NCI-H1417 treated with DMSO at 0.1 percent for 48 hours (cell line): ENCODE measurements at places on chromosomes 7 and 10.

DNA sequence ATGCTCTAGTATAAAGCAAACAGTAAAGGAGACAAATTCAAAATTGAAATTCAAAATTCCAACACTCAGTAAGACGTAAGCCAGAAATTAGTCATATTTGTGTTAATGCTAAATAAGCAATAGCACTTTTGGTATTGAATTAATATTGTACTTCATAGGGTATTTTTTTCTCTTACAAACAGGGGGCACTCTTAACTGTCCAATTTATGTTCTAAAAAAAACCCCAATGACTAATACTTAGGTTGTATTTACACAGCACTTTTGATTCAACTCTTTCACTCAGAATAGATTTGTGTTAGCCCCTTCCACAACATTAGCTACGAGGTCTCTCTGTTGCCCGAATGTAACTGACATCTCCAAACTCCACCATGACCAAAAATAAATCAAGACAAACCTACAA, 284.9 kb upstream of the COBL start:
- DNase-seq = no peak

DNA sequence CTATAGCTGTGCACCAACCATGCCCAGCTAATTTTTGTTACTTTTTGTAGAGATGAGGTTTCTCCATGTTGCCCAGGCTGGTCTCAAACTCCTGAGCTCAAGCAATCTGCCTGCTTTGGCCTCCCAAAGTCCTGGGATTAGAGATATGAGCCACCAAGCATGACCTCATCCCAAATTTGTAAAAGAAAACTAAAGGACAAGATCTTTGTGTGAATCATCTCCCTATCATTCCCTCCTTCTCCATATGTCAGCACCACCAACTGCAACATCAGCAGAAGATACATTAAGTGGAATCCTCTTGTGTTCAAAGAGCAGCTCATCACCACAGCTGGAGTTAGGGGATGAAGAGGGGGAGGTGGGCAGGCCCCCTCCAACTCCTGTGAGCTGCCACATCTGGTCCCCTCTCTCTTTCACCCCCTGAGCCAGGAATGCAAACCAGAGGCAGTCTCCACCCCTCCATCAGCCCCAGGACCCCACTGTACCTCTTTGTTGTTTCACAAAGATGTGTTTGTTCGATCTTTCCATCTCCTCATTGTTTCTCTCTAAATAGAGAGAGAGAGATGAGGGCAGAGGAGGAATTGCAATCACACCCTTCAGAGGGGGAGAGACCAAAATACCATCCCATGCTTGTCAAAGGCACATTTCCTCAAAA, 47.3 kb upstream of the PIP4K2A start:
- DNase-seq = no peak

DNA sequence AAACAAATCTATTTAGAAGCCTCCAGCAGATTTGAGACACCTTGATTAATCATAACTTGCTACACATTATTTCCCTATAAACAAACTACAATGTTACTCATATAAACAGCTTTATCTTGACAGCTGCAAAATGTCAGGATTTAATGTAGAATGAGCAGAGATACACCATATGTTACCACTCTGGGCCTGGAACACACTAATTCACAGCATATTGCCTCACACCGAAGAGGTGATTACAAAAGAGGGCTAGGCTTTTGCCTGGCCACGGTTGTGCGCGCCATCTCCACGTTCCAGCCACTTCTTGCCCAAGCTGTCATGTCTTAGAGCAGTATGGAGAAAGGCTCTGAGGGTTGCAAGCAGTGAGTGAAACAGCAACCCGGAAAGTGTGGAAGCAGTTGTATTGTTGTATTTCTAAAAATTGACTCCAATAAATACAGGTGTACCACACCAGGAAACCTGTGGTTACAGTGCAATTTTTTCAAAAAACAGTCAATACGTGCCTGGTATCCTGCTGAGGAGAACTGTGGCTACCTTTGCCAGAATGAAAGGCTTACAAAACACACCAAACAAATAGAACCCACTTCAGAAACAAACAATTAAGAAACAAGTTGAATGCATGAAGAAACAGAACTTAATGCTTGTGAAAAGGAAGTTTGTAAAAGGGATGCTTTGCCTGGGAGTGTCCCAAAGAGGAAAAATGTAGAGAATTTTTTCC, 498.1 kb downstream of the PLXNA4 start:
- no peak for DNase-seq

DNA sequence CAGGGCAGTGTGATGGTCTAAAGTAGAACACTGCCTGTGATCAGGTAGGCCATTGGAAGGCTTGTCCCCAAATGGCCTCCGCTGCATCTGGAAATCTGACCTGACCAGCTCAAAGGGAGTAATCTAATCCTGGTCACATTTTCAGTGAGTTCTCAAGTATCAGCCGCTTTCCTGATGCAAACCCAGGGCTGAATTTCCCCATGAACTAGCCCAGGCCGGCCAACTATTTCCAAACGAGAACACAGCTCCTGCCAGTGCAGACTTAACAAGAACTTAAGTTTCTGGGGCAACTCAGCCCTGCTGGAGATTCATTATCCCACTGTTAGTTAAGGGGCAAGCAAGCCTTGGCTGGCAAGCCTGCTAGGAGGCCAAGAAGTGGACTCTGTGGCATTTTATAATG, 59.6 kb upstream of the FAM180A start:
- DNase-seq = no peak

GRCh38 chr7:112346381-112347060, 103.7 kb upstream of the IFRD1 start:
- no peak for DNase-seq

DNA sequence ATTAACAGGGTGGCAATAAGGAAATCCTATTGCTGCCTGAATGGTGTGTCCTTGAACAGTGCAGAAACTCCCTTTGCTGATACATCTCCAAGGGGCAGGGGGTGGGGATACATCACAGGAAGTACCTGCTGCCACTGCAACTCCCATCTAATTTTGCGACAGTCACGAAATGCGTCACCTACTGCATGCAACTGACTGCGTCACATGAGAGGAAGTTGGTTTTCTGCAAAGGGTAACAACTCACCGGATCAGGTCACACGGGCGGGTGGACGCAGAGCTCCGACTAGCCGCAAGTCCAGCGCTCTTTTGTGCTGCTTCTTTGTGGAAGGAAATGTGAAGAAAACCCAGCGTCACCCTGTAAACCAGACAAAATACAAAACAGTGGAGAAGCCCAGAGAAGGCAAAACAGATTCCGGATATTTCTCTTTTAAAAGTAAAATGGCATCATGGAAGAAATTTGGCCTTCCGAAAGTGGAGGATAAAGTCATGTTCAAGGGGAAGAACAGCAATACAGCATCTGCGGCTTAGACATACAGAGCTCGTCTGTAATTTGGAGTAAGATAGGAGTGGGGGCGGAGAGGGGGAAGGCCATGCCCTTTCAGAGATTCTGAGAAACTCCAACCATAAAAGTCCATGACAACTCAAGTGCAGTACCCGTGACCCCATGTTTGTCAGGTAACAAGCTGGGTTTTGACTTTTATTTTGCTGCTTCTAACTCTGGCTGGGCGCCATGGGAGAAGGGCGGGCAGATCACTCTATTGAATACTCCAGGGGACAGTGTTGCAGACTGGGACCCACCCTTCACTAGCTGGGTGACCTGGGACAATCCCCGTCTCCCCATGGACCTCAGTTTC, 32.3 kb upstream of the PLEKHS1 start:
- no peak for DNase-seq

GRCh38 chr7:129186749-129187260, 1.6 kb upstream of the SMO start:
- DNase-seq = no peak

- DNase-seq = no peak
These were observed 43.1 kb downstream of the CDH23 start for GRCh38 chr10:71439670-71440425.

GRCh38 chr7:65746398-65746669, 126.5 kb upstream of the VKORC1L1 start:
- no peak for DNase-seq

DNA sequence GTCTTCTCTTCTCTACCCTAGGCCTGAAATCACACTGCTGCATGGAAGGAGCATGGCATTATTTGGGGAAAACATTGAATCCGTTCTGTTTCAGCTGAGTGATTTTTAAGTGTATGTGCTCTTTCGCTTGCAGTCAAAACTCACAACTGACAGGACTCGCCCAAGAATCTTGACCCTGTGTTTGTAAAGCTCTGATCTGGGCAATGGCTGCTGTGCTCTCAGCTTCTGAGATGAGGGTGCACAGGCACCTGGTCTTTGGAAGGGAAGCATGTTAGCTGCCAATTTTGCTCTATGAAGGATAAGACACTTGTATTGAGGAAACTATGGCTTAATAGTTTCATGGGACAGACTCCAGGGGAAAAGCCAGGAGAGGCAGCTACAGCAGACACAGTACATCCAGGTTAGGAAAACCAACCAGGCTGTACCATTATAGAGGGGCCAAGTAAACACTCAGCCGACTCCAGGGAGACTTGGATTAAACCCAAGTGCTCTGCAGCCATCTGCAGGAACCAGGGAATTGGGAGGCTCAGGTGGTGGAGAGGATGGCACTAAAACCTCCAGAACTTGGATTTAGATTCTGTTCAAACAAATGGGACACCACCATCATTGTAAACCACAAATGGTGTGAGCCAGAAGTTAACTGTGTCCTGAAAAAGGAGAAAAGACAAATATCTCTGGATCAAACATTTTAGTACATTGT, 43.3 kb downstream of the LYZL1 start:
- DNase-seq = no peak

- no peak for DNase-seq
These were observed 64.9 kb downstream of the INSIG1 start for GRCh38 chr7:155362380-155363145.

DNA sequence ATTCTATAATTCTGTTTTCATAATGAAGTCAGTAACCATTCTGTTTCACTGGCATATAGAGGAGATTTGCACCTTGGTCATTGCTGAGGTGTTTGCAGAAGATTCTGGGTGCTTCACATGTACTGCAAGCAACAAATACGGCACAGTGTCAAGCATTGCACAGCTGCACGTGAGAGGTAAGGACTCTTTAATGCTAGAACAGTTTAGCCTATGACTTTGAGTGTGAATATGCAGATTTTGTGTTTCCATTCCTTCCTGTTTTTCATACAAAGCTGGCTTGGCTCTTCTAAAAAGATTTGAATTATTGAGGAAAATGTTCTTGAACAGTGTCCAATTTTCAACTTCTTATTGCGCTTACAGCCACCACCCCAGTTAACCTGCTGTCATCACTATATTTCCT, 56.4 kb downstream of the MYPN start:
- DNase-seq = no peak

DNA sequence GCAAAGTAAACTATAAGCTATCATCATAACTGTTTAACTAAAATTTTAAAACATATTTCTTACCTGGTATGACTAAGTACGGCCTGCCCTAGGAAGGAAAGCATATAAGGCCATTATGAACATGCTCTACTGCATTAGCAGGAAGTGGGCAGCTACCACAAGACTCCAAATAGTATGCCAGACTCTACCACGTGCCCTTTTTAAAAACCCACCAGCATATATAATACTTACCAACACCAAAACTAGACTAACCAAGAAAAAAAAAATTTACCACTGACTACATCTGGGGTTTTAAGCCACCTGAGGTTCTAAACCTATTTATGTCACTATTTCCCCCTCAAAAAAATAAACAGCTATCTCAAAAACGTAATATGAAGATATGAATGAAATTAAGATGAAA, 30.1 kb downstream of the NUDCD3 start:
- no peak for DNase-seq

DNA sequence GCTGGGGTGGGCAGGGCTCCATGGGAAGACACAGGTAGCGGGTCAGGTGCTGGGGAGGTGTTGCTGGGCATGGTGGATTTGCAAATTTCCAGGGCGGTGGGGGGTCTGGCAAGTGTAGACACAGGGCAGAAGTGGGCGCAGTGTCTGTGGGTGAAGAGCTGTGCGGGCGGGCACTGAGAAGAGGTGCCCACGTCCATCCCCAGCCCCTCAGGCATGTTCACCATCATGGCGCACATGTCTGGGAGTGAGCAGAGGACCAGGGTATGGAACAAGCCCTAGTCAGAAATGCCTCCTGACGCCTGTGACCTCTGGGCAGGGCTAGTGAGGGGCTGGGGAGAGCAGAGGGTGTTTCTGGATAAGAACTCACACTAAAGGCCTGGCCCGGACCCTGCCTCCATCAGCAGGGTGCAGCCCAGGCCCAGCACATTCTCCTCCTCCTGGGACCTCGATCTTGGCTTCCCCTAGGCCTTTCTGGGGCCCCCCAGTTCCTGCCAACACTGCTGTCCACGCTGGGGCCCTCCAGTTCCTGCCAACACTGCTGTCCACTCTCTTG, 612.9 kb downstream of the PTPRN2 start:
- DNase-seq = no peak

DNA sequence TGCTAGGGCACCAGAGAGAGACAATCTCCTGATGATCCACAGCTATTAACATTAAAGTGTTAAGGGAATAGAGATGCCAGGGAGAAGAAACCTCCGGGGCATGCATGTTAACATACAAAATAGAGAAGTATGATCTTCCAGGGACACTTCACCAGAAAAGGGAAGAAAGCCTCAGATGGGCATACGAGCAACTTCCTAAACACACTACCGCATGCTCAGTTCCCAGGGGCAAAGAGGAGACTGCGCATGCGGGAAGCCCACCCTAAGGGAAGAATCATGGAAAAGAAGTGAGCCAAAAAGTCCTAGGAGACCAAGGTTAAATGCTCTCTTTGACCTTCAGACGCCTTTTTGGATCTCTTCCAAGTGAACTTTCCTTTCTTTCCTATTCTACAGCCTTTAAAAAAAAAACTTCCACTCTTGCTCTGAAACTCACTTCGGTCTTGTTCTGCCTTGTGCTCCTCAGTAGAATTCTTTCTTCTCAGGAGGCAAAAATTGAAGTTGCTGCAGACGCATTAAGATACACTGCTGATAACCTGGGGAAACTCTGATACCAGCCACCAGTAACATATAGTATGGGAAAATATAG, 1211.3 kb downstream of the REEP3 start:
- DNase-seq = no peak

GRCh38 chr7:78770422-78771410, 682.8 kb downstream of the MAGI2 start:
- peak; percentile 48 for DNase-seq

DNA sequence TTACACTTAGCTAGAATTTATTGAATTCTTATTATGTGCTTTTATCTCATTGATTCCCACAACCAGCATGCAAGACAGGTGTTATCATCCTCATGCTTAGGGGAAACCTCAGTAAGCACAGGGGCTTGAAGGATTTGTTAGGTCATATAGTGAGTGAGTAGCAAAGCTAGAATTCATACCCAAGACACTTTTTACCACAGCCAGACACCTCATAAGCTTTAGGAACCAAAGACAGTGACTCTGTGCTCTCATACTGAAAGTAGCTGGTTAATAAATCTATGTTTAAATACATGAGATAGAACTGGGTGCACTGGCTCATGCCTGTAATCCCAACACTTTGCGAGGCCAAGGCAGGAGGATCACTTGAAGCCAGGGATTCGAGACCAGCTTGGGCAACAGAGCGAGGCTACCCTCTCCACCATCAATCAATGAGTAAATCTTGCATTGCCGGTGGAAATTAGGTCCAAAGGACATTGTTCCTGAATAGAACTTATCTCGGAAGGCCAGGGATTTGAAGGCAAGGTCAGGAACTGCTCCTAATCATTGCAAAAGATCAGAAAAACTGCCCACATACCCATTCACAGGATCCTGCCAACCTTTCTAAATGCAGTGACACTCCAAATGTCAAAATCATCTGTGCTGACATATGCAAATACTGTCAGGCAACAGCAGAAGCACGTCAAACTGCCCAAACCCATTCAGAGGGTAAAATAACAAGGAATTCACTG, 523.5 kb downstream of the PARD3 start:
- no peak for DNase-seq
